ENCODE measurements at places on chromosomes 7 and 10. TPM values are rescaled to one million over a fixed set of nuclear protein-coding genes. Genes with fewer than 3 reads are reported as not detected.

RNLS gene
- total RNA-seq = 2.2 TPM

DNA sequence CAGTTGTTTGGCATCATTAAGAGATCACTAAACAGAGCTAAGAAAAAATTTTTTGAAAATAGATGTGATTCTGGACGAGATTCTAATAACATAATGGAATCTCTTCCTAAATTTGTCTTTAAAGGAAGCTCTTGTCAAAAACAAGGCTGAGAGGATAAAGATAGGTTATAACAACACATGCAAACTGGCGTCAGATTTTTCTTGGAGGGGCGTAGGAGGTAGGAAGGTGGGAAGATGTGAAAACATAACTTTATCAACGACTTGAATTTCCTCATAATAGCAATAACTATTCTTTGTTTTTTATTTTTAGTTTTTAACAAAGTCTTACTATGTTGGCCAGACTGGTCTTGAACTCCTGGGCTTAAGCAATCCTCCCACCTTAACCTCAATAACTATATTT is 31.8 kb upstream of the JCAD start:
- no peak for DNase-seq
- peaks cover 38% of the 10 kb centered on the region for H3K27me3 ChIP-seq
- no peaks in the 10 kb centered on the region for H3K36me3 ChIP-seq
- H3K4me3 ChIP-seq = no peak overlapping the region
- H3K27ac ChIP-seq = no peak overlapping the region

GRCh38 chr10:76546411-76546810 is 1091.2 kb downstream of the KCNMA1 start:
- H3K4me3 ChIP-seq = no peak overlapping the region
- no peaks in the 10 kb centered on the region for H3K36me3 ChIP-seq
- H3K27me3 ChIP-seq = no peaks in the 10 kb centered on the region
- no peak for DNase-seq
- no peaks in the 10 kb centered on the region for H3K4me1 ChIP-seq

DNA sequence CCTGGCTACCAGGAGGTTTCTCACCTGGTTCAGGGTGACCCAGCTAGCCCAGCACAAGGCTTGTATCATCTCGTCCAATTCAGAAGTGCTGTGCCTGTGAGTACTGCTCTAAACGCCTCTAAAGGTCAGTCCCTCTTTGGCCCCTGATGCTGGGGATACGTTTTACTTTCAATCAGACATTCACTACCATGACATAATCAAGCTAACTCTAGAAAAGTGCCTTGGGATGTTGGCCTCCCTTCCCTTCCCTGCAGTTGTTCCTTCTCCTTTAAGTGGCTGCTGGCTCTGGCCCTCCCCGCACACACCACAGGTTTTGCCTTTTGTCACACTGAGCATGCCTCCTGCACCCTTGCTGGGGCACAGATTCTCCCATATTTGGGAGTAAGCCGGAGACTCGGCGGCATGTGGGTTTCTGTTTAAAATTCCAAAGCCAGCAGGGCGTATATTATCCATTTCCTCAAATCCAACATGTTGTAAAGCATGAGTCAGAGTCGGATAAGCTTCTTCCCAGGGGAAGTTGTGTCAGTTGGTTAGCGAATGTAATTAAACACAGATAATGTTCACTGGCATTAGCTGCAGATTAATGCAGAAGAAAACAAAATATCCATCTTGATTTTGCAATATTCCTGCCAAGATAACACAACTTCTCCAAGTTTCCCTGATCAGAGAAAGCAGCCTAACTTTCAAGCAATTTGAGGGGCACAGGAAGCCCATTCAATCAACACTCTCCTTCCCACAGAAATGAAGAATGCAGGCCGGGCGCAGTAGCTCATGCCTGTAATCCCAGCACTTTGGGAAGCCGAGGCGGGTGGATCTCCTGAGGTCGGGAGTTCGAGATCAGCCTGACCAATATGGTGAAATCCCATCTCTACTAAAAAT is 31.8 kb upstream of the VCL start:
- no peak for DNase-seq
- no peaks in the 10 kb centered on the region for H3K27me3 ChIP-seq
- H3K27ac ChIP-seq = no peak overlapping the region
- no peak overlapping the region for H3K4me3 ChIP-seq
- no peaks in the 10 kb centered on the region for H3K36me3 ChIP-seq
- H3K4me1 ChIP-seq = peaks cover 9% of the 10 kb centered on the region

- H3K4me1 ChIP-seq = no peaks in the 10 kb centered on the region
- no peaks in the 10 kb centered on the region for H3K27me3 ChIP-seq
- no peak overlapping the region for H3K27ac ChIP-seq
- no peaks in the 10 kb centered on the region for H3K36me3 ChIP-seq
- no peak overlapping the region for H3K4me3 ChIP-seq
- no peak for DNase-seq
Observed at GRCh38 chr7:78264105-78264504, 465.5 kb downstream of the PHTF2 start.
